Left lung (tissue), 14 donors: ENCODE measurements at places on chromosomes 12 and 14. TPM values are rescaled to one million over a fixed set of nuclear protein-coding genes. Genes with fewer than 3 reads are reported as not detected.

PZP gene
- 0.38 TPM for total RNA-seq

ACSS3 gene
- total RNA-seq = 22.9 TPM

FCF1 gene
- 50.3 TPM for total RNA-seq

HNF1A gene
- total RNA-seq = 0.10 TPM

ACTN1 gene
- total RNA-seq = 225 TPM

MUCL1 gene
- 1.8 TPM for total RNA-seq

HCAR3 gene
- total RNA-seq = 2.8 TPM

PIANP gene
- 0.18 TPM for total RNA-seq

LRTM2 gene
- total RNA-seq = not detected

HOXC10 gene
- total RNA-seq = not detected

TPPP2 gene
- not detected for total RNA-seq

DPF3 gene
- total RNA-seq = 1.4 TPM

KLRK1 gene
- total RNA-seq = 2.6 TPM

GPR162 gene
- total RNA-seq = 12.7 TPM

RPGRIP1 gene
- total RNA-seq = 1.3 TPM

HVCN1 gene
- total RNA-seq = 10.7 TPM

RGS6 gene
- 0.12 TPM for total RNA-seq

CLEC1B gene
- 0.63 TPM for total RNA-seq

MYO1H gene
- total RNA-seq = 0.20 TPM

TAS2R19 gene
- 2.0 TPM for total RNA-seq

IL23A gene
- total RNA-seq = 0.73 TPM

KRT77 gene
- not detected for total RNA-seq

LRRC10 gene
- total RNA-seq = not detected

SLC4A8 gene
- 1.7 TPM for total RNA-seq

FAM216A gene
- total RNA-seq = 3.9 TPM

RNU4-1 gene
- 3,185 TPM for total RNA-seq

SPRYD3 gene
- total RNA-seq = 41.4 TPM
